Left renal cortex interstitium (tissue), 4 donors: ENCODE measurements at places on chromosomes 7 and 10. TPM values are rescaled to one million over a fixed set of nuclear protein-coding genes. Genes with fewer than 3 reads are reported as not detected.

GRCh38 chr7:113635492-113635891 lies 283.3 kb downstream of the PPP1R3A start:
- DNase-seq, result no peak

Gene EMX2
- 166 TPM for polyA plus RNA-seq

- DNase-seq, result no peak
These were observed 118.2 kb downstream of the ZNF22 start for GRCh38 chr10:45118929-45119328.

DNA sequence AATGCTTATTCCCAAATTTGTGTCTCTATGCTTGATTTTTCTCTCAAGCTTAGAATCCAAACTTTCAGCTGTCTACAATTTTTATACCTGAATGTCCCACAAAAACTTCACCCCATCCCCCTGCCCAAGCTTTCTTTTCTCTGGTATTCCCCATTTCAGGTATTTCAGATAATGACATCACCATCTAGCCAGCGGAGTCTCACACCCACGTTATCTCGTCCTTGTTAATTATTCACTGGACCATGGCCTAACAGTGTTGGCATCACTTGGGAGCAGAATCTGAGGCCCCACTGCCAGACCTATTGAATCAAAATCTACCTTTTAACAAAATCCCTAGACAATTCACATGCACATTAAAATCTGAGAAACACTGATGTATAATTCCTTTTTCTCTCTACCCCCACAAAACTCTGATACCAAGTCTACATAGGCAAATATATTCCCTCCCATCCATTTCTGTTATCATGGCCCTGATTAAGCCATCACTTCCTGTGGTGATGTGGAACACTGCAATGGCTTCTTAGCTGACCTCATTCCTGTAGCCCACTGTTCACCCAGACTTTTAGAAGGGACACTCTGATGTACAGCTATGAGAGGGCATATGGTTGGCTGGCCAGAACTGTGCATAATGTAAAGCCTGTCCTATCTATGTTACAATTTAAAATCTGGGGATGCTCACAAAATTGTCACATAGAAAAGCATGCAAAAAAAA lies 31.4 kb downstream of the ZNF438 start:
- no peak for DNase-seq

Gene KLF14
- 0.84 TPM for polyA plus RNA-seq

GRCh38 chr10:131181456-131181855 lies 130.1 kb downstream of the TCERG1L start:
- DNase-seq, result no peak

Gene TAS2R4
- 6.1 TPM for polyA plus RNA-seq

DNA sequence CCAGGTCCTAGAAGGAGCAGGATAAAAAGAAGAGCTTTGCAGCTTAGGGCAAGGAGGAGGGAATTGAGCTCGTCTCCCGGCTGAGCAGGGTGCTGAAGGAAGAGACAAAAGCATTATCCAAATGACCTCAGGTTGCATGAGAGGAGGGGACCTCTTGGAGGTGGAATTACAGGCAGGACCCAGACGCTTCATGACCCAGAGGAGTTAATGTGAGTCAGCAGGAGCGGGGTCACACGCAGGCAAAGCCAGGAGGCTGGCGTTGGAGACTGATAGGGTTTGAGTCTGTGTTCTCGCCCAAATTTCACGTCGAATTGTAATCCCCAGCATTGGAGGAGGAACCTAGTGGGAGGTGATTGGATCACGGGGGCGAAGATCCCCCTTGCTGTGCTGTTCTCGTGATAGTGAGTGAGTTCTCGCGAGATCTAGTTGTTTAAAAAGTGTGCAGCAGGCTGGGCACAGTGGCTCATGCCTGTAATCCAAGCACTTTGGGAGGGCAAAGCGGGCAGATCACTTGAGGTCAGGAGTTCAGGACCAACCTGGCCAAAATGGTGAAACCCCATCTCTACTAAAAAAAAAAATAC lies 63.7 kb upstream of the AUTS2 start:
- no peak for DNase-seq

GRCh38 chr7:25262586-25262985 lies 34.3 kb upstream of the NPVF start:
- no peak for DNase-seq

GRCh38 chr7:35985126-35985754 lies 167.8 kb upstream of the EEPD1 start:
- DNase-seq, result peak; percentile 44

Gene LEP
- polyA plus RNA-seq, result 0.37 TPM

- DNase-seq, result no peak
These were observed 370.2 kb downstream of the GATA3 start for GRCh38 chr10:8424555-8425211.

DNA sequence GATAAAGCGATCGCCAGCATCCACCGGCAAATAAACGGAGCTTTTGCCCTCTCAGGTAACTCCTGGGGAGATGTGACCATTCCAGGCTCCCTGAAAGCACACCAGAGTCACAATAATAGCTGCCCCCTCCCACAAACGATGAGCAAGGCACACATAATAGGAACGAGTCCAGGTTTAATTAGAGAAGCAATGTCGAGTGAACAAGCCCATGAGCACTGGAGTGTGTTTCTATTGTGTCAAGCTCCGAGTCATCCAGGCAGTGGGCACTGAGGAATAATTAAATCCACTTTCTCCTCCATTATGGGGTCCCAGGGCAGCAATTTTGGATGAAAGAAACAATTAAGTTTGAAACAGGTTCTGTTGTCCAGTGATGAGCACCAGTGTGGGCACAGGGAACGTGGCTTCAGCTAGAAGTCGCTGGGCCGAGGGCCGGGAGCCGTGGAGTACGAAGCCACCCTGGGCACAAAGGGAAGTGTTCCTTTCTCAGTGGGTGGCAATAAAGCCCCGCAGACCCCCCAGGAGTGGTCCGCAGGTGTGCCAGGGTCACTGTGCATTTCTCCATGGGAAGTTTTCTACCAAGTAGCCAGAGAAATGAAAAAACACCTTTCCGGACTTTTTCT lies 12.0 kb downstream of the PNLIPRP2 start:
- DNase-seq, result no peak

DNA sequence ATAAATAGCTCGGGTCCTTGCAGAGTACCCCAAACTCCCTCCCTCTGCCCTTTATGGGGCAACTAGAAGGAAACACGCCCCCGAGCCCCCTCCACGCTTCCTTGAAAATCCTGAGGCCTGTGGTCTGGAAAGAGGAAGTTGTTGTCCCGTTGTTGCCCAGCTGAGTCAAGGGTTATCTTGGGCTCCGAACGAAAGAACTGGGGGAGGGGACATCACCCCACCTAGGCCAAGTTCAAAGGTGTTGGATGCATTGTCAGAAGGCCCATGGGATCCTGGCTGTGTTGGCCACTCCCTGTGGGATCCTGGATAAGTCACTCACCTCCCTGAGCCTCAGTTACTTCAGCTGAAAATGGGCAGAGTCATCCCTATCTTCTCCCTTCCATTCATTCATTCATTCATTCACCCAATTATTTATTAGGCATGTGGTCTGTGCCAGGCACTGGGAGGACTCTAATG lies at the start of gene CCL24:
Gene CCL24 (minus strand): TSS at position 26 of the 456 bp plus-strand sequence. CDS start 91 bp downstream, outside the sequence.
- no peak for DNase-seq

GRCh38 chr10:113127901-113128283 lies 177.8 kb downstream of the TCF7L2 start:
- DNase-seq, result no peak

Gene CYP2C19
- polyA plus RNA-seq, result not detected

- no peak for DNase-seq
These were observed 82.4 kb upstream of the PDE1C start for GRCh38 chr7:32152576-32152975.

DNA sequence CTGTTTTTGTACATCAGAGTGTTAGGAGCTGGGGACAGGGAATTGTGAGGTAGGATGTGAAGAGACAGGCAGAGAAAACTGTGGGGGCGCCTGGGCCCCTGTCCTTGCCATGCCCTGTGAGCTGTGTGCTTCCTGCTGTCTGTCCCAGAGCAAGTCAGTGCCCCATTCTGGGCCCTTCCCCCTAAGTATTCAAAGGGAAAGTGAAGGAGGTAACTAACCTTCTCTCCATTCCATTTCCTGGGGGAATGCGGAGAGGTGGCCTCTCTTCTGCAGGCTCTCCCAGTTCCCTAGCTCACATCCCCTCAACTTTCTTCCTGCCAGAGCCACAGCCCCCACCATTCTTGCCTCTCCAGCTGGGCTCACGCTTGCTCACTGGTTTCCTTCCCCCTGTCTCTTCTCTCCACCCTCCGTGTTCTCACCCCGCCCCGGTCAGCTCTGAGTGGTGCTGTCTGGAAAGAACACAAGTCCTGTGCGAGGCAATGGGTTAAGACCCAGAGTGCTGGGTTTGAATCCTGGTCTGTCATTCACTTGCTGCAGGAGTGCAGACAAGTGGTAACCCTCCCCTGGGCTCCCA lies 9.7 kb upstream of the VSIR start:
- no peak for DNase-seq

DNA sequence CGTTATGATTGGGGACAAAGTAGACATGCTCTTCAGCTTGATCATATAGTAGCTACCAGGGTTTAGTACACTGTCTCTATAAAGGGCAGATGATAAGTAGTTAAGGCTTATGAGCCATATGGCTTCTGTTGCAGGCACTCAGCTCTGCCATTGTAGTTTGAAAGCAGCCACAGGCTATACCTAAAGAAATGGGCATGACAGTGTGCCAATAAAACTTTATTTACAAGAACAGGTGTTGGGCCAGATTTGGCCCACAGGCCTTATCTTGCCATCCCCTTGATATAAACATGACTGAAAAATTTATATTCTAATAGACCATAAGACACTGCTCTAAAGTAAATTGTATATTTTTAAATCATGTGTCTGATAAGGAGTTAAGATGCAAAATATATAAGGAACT lies 36.6 kb downstream of the GRK5 start:
- no peak for DNase-seq

DNA sequence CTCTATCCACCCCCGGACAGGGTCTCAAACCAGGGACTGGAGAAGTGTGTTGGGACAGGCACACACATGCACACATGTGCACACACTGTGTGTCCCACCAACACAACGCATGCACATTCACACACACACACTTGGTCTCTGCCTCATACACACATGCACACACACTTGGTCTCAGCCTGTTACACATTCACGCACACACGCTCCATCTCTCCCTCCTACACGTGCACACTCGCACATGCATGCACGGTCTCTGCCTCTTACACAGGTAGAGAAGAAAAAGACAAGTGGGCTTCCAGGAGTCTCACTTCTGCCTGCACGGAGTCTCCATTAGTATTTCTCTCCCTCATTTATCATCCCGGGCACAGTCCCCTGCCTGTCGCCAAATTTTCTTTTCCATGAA lies 171.2 kb downstream of the EBF3 start:
- DNase-seq, result no peak

Gene XRCC2
- polyA plus RNA-seq, result 10.7 TPM

DNA sequence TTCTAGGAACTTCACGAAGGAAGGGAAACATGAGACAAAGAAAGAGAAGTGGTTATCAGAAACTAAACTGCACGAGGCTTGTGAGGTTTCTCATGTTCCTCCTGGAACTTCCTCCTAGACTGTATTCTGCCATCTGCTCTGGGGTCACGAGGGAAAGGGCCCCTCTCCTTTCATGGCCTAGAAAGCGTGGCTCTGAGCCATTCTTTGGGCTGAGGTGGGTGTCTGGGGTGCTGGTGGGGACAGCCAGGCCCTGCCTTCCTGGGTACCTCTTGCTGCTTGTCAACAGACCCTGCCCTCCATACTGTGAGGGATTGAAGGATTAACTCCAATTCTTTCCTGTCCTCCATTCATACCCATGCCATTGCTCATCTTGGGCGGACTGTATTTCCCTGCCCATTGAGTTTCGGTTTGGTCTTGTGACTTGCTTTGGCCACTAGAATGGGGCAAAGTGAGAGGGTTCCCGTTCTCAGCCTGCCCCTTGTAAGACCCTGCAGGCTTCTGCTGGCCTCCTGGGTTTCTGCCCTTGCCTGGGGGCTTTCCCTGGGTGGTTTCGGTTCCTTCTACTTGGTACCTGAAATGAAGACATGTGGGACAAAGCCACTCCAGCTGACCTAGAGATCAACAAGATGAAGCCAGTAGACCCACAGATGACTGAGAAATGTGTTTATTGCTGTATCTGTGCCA lies 14.9 kb upstream of the GIMAP8 start:
- DNase-seq, result no peak

Gene PTPN20
- polyA plus RNA-seq, result 2.7 TPM

GRCh38 chr10:117542706-117543224 lies at the start of gene EMX2:
Gene EMX2, plus strand, starts transcription at chr10:117542746. Its CDS starts 522 bp downstream, at chr10:117543268.
- no peak for DNase-seq

DNA sequence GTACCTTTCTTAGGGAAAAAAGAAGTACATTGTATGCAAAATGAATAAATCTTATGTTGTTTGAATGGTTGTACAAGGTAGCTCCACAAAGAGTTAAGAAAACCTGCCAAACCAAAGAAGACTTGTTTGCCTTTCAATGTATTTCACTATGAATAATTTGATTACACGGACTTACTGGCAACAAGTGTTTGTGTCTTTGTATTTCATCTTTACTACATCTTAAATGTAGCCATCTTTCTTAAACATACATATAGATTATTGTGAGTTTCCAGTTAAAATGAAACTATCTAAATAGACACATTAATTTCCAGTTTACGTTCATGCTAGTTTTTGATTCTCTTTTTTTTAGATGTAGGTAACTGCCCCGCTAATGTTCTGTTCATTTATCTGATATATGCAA lies 2.8 kb downstream of the PRKG1 start:
- DNase-seq, result no peak

DNA sequence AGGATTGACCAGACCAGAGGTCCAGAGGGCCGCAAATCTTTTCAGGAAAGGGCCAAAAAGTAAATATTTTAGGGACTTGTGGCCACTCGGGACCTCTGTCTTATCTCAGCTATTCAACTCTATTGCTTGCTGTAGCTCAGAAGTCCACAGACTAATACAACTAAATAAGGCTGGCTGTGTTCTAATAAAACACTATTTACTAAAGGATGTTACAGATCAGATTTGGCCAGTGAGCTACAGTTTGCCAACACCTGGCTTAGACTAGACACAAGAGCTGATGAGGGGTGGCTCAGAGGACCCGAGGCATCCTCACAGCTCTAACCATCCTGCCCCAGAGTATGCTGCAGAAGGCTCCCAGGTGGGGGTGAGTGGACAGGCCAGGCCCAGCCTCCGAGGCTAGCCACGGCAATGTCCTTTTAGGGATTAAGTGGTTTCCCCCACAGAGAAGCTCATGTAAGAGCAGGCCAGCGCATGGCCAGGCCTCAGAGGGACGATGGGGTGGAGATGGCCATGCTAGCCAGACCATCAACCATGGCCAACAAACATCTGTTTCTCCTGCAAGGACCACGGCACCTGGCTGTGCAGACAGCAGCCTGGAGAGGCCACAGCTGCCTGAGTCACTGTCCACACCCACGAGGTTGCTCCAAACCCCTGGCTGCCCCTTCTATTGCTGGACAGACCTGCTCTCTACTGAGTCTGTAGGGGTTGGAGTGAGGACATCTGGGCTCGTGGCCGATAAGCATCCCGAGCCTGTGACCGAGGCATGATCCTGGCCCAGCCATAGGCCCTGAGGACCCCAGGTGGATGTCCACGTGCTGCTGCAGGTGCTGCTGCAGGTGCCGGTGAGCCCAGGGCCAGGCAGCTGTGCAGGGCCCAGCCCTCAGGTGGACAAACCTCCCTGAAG lies 76.5 kb downstream of the AFAP1L2 start:
- no peak for DNase-seq
